Tracheal epithelial cell (primary cell): ENCODE measurements at places on chromosomes 7 and 10. TPM values are rescaled to one million over a fixed set of nuclear protein-coding genes. Genes with fewer than 3 reads are reported as not detected.

Gene LIPK
- total RNA-seq = 0.43 and 0.48 TPM in 2 replicates

Gene APBB1IP
- total RNA-seq = 1.4 TPM in 1 of 2 replicates, not detected in the other

Gene CHPF2
- total RNA-seq = 32.8 and 47.0 TPM in 2 replicates

Gene GHRHR
- total RNA-seq = not detected in 2 replicates

Gene CLRN3
- not detected in 2 replicates for total RNA-seq

Gene VWA2
- total RNA-seq = 1.4 and 6.8 TPM in 2 replicates

Gene AQP1
- 5.3 TPM in 1 of 2 replicates, not detected in the other for total RNA-seq

Gene SORCS1
- not detected in 2 replicates for total RNA-seq

Gene TMEM26
- not detected in 2 replicates for total RNA-seq

Gene ITPRIP
- 17.1 and 22.2 TPM in 2 replicates for total RNA-seq

Gene NANOS1
- total RNA-seq = 0.64 and 1.7 TPM in 2 replicates

Gene SNX13
- 36.9 and 42.6 TPM in 2 replicates for total RNA-seq

Gene FFAR4
- total RNA-seq = not detected in 2 replicates

Gene TMEM139
- total RNA-seq = 3.0 and 13.5 TPM in 2 replicates

Gene CALHM1
- total RNA-seq = not detected in 2 replicates

Gene CDC14C
- not detected in 2 replicates for total RNA-seq

Gene CTAGE6
- under 0.01 TPM in 1 of 2 replicates, not detected in the other for total RNA-seq

Gene AS3MT
- total RNA-seq = 3.4 and 4.9 TPM in 2 replicates

Gene ERVW-1
- total RNA-seq = not detected in 2 replicates

Gene KLF14
- not detected in 2 replicates for total RNA-seq

Gene RELN
- 0.21 and 0.48 TPM in 2 replicates for total RNA-seq

Gene KCP
- 0.43 and 0.72 TPM in 2 replicates for total RNA-seq

Gene SEMA3A
- total RNA-seq = 25.6 and 138 TPM in 2 replicates
